CD4-positive, alpha-beta T cell treated with Interleukin-15 for 4 hours (primary cell): ENCODE measurements at places on chromosomes 2 and 18.

DNA sequence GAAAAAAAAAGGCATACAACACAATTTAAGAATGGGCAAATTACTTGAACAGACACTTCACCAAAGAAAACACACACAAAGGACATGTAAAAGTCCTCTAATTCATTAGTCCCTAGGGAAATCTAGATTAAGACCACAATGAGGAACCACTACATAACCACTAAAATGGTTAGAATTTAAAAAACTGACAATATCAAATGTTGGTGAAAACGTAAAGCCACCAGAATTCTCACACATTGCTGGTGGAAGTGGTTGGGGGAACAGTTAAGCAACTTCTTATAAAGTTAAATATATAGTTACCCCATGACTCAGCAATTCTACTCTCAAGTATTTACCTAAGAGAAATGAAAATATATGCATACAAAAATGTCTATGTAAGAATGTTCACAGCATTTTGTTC lies 11.8 kb downstream of the RTN4 start:
- no peak for DNase-seq

- DNase-seq, result no peak
These were observed 5.6 kb downstream of the TMEM163 start for GRCh38 chr2:134713176-134713575.

- no peak for DNase-seq
These were observed 319.9 kb downstream of the NBAS start for GRCh38 chr2:15241201-15241600.

- DNase-seq, result no peak
These were observed 160.3 kb downstream of the CSRNP3 start for GRCh38 chr2:165629776-165630175.

GRCh38 chr2:74078466-74078865 lies 69.2 kb downstream of the BOLA3 start:
- DNase-seq, result no peak

DNA sequence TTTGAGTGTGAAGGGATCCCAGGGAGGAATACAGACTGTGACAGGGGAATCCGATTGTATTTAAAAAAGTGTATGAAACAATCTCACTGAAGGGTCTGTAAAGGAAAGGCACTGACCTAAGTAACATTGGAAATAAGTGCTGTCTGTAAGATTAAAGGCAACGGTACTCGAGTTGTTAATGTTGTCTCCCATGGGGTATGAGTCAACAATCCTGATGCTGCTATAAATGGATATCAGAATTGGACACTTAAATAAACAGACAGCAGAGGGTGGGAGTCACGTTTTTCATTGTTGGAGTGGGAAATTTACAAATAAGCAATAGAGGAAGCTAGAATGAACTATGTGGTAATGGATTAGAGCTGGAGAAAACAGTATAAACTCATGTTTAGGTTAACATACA lies 452.4 kb upstream of the RGPD4 start:
- DNase-seq, result no peak

DNA sequence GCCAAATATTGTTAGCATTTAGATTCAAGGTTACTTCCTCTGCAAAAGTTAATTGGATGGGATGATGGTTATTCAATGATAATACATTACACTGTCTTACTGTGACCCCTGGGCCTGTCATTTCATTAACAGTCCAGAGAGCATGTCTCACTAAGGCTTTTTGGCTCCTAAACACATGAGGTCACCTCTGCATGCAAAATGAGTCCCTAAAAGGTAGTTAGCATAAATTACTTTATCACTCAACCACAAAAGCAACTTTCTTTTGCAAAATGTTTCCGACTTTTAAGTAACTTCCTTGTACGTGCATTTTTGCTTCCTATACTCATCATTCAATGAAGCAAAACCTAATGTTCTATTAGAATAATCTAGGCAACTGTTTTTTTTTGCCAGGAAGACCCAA lies 16.8 kb upstream of the AGFG1 start:
- no peak for DNase-seq

DNA sequence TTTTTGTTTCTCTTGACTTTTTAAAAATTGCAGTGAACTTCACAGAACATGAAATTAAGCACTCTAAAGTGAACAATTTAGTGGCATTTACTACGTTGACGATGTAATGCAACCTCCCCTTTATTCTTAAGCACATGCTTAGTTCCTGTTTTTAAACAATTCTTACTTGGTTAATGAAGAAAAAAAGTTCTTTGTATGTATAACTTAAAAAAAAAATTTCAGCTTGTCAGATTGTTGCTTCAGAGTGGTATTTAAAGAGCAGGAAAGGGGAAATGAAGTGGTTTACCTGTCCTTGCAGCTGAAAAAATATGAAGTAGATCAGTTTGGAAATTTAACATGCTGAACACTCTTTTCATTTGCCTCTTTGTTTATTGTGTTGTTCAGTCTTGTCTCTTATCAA lies 95.7 kb upstream of the RASGRP3 start:
- no peak for DNase-seq

GRCh38 chr2:215028231-215028630 lies 110.2 kb downstream of the ABCA12 start:
- DNase-seq, result no peak

DNA sequence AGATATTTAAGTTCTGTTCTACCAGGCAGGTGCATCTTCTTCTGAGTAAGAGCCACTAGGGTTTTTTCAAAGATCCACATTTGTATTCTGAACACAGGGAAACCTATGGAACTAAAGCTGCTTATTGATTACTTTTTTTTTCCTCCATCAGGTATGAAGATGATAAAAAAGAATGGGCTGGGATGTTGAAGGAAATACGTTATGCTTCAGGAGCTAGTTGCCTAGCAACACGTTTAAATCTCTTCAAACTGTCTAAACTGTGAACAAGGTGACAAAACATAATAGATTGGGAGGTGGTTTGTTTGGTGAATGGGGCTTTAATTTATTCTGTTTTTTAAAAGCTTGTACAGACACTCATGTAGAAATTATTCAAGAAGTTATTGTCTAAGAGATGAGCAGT lies 15.9 kb downstream of the KLHL41 start:
- no peak for DNase-seq

DNA sequence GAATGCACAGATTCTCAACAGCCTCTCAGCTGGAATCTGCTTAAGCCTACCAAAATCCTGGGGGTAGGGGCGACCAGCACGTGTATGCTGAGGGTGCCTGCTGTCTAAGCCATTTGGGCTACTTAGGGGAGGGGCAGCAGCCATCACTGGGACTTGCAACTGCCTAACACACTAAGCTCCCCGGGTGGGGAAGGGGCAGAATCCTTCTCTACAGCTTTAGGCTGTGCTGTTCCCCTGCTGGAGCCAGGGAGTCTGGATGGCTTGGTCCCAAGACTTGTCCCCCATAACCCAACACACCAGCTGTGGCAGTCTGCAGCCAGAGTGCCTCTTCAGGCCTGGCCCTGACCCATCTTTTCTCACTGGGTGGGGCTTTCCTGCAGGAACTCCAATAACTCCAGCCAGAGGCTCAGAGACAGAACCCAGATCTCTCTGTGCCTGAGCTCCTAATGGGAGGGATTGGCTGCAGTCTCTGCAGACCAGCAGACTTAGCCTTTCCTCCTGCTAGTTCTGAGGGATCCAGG lies 305.4 kb upstream of the RND3 start:
- no peak for DNase-seq

GRCh38 chr18:54228364-54228763 lies 3.9 kb upstream of the MBD2 start:
- no peak for DNase-seq

- DNase-seq, result no peak
These were observed 45.4 kb upstream of the FAHD2A start for GRCh38 chr2:95356821-95357700.

GRCh38 chr2:141058556-141058955 lies 1072.3 kb downstream of the LRP1B start:
- no peak for DNase-seq

- DNase-seq, result no peak
These were observed 15.8 kb downstream of the ATF2 start for GRCh38 chr2:175152242-175152641.

- no peak for DNase-seq
These were observed 1544.4 kb downstream of the LRP1B start for GRCh38 chr2:140586379-140586778.

DNA sequence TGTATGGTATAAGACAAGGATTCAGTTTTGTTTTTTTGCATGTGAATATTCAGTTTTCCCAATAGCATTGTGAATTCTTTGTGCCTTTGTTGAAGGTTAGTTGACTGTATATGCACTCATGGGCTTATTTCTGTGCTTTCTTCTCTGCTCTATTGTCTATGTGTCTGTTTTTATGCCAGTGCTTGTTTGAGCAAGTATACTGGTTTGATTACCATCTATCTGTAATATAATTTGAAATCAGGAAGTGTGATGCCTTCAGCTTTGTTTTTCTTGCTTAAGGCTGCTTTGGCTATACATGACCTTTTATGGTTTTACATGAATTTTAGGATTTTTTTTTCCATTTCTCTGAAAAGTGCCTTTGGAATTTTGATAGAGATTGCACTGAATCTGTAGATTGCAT lies 23.5 kb downstream of the COLEC11 start:
- no peak for DNase-seq

DNA sequence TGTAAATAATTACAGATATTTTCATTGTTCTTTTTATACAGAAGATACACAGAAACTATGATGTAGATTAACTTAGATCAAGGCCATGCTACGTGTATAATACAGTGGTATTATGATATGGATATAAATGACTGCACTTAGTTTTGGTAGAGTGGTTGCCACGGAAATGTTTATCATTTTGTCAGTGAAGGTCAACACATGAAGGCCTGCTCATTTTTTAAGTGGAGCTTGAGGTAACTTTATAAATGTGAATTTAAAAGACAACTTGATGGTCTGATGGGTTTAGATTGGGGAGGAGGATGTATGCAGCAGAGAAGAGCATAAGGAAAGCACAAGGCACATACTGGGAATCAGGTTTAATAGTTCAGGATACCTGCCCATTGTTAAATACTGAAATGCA lies 14.4 kb upstream of the BBS5 start:
- no peak for DNase-seq

- no peak for DNase-seq
These were observed 109.0 kb upstream of the CXCR4 start for GRCh38 chr2:136226903-136227302.

DNA sequence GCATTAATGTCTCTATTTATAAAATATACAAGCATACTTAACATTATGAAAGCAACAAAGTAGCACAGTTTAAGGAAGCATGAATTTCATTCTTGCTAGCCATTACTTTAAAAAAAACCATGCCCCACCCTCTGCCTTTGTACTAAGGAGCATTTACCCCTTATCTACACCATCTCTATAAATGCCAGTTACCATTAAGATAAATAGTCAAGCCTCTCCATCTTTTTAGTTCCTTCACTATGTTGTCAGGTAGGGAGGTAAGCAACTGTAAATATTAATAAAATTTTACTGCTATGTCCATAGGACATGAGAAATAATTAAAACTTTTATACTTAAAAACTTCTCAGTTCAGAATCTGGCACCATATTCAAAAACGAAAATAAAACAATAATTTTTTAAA lies 42.1 kb downstream of the ROCK1 start:
- no peak for DNase-seq

- no peak for DNase-seq
These were observed 196.3 kb downstream of the DCDC2C start for GRCh38 chr2:3899536-3900155.

GRCh38 chr2:136909777-136910176 lies 144.4 kb downstream of the THSD7B start:
- no peak for DNase-seq

GRCh38 chr2:188380280-188380679 lies 88.6 kb downstream of the GULP1 start:
- no peak for DNase-seq

GRCh38 chr18:61910101-61910500 lies 17.3 kb upstream of the RNF152 start:
- no peak for DNase-seq

- no peak for DNase-seq
These were observed 36.5 kb upstream of the PTPN4 start for GRCh38 chr2:119723186-119723585.

DNA sequence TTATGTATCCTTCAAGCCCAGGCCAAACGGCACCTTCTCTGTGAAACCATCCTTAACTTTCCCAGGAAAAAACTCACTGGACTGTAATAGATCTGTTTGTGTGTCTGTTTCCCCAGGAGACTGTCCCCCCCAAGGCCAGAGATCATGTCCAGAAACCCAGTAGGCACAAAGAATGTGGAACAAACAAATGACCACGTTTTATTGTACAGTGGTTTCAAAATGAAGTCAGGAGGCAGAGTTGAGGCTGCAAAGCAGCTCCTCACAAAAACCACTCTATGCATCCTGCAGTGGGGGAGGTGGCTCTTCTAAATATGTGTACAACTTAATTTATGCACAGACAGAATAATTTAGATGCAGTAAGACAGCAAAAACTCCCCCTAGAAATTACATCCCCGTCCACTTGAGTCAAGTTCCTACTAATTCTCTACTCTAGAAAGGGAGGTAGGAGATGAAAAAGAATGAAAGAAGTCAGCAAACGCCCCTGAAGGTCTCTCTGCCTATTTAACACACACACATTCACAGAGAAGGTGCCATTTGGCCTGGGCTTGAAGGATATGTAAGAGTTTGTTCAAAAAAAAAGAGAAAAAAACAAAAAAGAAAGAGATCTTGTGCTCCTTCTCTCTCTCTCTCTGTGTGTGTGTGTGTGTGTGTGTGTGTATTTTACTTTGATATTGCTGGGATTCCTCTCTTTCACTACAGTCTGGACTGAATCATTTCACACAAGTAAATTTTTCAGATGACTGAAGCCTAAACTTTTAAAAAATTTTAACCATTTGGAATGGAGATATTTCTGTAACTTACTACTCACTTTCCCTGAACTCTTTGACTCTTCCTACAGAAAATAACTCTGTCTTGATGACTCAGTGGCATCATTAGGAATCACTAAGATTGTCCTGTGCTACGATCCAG lies 19.5 kb downstream of the BCL2 start:
- no peak for DNase-seq

- no peak for DNase-seq
These were observed 782.6 kb downstream of the KCNJ3 start for GRCh38 chr2:155481141-155481540.

DNA sequence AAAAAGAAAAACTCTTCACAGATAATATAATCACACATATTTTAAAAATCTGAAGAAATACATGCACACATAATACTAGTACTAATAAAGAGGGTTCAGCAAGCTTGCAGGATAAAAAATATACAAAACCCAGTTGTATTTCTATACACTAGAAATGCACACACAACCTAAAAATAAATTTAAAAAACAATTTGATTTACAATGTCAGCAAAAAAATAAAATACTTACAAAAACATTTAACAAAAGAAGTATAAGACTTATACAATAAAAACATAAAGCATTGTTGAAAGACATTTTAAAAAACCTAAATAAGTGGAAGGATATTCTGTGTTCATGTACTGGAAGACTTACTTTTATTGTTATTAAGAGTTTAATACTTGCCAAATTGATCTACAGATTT lies 81.7 kb upstream of the ALK start:
- DNase-seq, result no peak

GRCh38 chr2:170354855-170355780 lies 177.2 kb downstream of the MYO3B start:
- DNase-seq, result no peak

DNA sequence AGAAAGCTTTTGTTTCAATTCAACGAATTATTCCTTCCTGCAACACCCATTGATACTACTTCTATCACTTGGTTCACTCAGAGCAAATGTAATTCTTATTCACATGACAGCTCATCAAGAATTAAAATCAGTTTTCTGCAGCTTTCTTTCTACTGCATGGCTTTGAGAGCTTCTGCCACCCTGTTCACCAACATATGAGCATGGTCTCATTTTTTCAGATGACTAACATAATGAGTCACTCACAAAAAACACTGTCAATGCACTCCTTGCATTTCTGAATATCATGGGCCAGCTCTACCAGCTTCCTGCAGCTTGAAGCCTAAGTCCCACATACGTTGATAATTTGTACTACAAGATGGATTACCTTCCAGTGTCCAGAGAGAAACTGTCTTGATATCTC lies 342.9 kb downstream of the LRATD1 start:
- no peak for DNase-seq
